ENCODE measurements at places on chromosomes 6 and 20. TPM values are rescaled to one million over a fixed set of nuclear protein-coding genes. Genes with fewer than 3 reads are reported as not detected.

- no peak for DNase-seq
Measured at GRCh38 chr6:167567142-167568033, 242.5 kb downstream of the TTLL2 start.

DNA sequence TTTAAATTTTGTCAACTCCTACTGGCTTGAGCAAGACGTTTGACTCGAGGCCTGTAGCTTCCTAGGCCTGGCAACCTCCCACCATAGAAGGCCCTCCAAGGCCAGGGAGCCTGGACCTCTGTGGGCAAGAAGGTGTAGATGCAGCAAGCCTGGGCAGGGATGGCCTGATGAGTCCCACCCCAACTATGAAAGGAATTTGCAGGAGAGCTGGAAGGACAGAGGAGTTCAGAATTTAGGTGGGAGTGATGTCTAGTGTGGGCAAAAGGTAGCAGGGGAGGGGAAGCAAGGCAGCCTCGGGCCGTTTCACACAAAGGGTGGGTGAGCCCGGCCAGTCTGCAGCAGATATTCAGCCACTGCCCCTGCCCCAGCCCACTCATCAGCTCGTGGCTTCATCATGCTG is 245.2 kb downstream of the CDH26 start:
- no peak for DNase-seq

ENPP3 gene
- total RNA-seq, result 0.54 TPM

JPH2 gene
- under 0.01 TPM for total RNA-seq

- no peak for DNase-seq
Measured at GRCh38 chr6:108697561-108698161, 136.9 kb downstream of the FOXO3 start.

DNA sequence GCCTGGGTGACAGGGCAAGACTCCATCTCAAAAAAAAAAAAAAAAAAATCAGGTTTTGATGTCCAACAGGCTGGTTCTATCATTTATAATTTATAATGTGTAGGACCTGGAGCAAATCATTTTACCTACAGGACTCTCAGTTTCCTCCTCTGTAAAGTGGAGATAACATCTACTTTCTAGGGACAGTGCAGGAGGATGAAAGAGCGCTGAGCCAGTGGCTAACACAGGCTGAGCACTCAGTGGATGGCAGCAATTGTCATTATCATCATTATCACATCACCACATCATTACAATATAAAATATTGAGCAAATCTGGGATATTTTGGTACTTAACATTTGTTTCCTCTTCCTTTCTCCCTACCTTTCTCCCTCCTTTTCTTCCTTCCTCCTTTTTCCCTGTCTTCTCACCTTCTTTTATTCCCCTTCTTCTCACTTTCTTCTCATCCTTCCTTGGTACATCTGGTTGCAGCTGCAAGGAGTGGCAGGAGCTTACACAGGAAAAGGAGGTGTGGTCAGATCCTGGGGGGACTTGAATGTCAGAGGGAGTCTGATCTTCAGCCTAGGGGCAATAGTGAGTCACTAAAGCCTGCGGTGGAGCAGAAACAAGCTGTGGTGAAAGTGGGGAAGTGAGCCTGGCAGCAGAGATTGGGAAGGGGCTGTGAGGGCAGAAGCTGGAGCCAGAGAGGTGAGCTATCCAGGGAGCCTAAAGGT is 24.6 kb upstream of the CTNNBL1 start:
- peak; percentile 71 for DNase-seq

DNA sequence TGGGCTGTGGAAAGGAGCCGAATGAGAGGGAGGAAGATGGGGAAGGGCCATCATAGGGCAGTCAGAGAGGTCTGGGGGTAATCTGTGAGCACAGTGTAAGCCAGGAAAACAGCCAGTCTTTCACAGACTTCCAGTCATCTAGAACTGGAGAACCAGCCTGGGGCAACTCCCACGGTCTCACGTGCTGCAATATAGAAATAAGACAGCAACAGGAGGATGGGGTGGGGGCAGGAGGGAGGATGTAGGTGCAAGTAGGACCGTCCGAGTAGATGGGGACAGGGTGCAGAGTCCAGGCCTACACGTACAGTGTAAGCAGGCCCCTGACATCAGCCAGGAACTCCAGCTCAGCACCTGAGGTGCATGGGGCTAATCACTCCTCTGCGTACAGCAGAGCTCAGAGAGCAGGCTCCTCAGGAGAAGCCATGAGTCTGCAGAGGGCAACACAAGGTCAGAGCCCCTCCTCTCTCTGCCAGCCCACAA is 58.2 kb upstream of the TNFAIP3 start:
- DNase-seq, result no peak

DNA sequence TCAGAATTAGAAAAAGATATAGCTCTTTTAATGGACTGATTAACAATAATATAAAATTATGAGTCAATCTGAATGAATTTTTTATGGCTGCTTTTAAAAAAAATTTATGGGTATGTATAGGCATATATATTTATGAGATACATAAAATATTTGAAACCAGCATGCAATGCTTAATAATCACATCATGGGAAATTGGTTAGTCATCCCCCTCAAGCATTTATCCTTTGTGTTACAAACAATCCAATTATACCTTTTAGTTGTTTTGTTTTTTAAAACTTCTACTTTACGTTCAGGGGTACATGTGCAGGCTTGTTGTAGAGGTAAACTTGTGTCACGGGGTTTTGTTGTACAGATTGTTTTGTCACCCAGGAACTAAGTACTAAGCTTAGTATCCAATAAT is 63.4 kb upstream of the HMGCLL1 start:
- no peak for DNase-seq

DNA sequence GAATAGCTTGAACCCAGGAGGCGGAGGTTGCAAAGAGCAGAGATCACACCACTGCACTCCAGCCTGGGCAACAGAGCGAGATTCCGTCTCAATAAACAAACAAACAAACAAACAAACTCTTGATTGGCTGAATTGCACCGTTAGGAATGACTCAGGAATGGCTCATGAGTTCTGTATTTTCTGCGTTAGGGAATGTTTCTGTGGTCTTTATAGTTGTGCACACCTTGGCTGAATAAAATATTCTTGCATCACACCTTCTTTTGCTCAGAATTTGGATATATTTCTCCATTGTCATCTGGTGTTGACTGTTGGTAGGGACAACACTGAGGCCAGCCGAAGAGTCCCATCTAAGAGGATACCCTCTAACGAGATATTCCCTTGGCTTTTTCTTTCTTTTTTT is 19.6 kb upstream of the PI16 start:
- no peak for DNase-seq

DNA sequence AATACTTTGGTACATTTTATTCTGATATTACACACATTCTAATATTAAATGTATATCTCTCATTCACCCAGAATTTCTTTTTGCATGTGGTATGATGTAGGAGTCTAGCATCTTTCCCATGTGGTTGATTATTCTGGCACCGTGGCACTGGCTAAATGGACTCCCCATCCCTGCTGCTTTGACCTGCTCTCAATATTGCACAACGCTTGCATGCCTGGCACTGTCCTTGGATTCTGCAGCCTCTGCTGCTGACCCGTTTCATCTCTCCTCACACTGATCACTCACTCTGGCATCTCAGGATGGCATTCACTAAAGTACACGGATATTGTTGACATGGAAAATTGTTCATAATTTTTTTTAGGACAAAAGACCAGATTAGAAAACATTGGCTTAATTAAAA is 11.5 kb upstream of the DACT2 start:
- no peak for DNase-seq

TMEM244 gene
- not detected for total RNA-seq

- DNase-seq, result no peak
Measured at GRCh38 chr20:47789081-47789763, 3.9 kb upstream of the SULF2 start.

EMILIN3 gene
- total RNA-seq, result under 0.01 TPM

- no peak for DNase-seq
Measured at GRCh38 chr20:31948008-31948407, 3.8 kb downstream of the PDRG1 start.

NKAIN4 gene
- not detected for total RNA-seq

RIMS4 gene
- total RNA-seq, result not detected

DNA sequence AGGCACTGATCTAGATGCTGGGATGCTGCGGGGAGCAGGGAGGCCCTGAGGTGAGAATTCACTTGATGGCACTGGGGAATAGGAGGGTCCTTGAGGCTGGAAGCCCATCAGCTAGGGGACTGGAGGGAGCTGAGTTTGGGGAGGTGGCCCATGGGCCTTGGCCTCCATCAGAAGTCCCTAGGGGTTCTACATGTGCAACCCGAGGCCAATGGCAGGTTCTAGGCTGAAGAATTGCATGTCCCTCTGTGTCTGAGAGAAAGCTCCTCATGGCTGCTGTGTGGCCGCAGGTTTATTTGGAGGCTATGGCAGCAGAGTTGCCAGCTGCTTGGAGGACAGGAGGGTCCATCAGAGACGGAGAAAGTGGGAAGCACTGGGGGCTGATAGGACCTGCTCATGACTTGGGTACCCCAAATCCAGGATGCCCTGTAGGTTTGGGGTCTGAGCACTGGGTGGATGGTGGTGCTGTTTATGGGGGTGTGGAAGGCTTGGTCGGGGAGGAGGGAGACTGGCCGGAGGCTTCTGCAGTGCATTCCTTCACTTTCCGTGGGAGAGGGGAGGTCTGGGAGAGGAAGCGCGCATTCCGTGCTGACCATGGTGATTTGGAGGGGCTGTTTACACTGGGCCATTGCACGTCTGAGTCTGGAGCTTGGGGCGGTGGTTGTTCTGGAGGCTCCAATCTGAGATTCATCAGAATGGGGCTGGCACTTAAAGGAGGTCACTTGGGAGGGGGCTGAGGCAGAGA is 24.8 kb upstream of the PHACTR3 start:
- no peak for DNase-seq

GRCh38 chr6:139124887-139125672 is 9.8 kb upstream of the HECA start:
- DNase-seq, result peak; percentile 80

DNA sequence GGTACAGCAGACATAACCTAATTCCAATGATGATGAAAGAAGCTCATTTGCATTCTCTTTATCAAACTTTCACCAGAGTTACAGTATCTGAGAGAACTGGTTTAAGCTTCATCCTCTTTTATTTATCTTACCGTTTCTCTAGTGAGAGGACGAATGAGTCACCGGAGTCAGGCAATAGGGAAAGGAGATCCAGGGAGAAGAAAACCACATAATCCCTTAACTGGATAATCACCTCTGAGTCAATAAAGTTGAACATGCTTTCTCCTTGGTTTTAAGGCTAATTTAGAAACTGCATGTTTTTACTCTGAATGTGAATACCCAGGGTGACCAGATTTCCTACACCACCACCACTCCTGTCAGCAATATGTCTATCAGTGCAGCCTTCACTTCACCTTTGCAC is 313.7 kb upstream of the TBX18 start:
- no peak for DNase-seq

Data from hematopoietic multipotent progenitor cell (in vitro differentiated cells).